Left forelimb (tissue), 1 donor: ENCODE measurements at places on chromosomes 12 and 14.

DNA sequence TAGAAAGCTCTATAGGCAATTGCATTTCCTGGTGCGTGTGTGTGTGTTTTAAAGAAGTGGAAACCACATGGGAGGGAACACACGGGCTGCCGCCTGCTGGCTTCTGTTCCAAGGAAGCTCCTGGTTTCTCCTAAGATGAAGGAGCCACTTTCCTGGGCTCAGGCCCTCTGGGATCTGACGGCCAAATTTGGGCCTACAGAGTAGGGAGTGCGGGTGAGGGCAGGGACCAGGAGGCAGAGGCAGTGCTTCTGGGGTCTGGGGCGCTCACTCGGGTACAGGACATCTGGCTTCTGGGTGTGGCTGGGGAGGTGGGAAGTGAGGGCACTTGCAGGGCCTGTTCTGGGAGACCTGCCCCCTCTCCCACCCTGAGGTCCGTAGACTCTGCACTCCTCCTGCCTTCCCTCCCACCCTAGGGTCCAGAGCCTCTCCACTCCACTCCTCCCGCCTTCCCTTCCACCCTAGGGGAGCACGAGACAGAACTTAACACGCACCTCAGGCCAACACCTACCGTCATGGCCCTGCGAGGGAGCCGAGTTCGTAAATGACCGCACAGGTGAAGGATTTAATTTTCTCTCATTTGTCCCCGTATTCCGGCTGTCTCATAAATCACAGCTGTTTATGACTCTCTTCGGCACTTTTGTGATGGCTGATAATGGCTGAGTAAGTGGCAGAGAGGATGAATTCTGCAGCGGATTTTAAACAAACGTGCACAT, 127.7 kb downstream of the KIF26A start:
- peak; percentile 42 for DNase-seq

DNA sequence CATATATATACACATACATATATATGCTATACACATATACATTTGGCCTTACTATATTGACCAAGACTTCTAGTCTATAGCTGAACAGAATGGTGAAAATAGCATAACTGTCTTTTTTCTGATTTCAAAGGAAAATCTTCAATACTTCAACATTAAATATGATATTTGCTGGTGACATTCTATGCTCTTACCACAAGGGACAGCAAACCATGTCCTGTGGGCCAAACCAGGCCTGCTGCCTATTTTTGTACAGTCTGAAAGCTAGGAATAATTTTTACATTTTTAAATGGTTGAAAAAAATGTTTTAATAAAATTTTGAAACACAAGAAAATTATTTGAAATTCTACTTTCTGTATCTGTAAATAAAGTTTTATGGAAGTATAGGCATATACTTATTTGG, 63.6 kb downstream of the EML5 start:
- no peak for DNase-seq

DNA sequence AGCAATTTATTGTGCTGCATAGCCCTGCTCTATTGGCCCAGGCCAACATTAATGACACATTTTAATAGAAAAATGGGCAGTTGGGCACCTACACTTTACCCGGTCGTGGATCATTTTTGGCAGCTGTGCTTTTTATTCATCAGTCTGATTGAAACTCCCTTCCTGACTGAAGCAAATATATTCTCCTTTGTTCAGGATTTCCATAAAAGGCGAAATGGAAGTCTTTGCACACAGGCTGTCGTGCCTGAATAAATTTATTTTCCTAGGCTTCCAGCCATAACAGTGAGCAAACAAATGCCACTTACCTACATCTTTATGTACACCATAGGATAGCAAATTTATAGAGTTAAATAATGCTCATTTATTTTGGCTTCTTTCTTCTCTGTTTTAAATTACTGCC, 480.7 kb upstream of the DCN start:
- DNase-seq, result no peak

DNA sequence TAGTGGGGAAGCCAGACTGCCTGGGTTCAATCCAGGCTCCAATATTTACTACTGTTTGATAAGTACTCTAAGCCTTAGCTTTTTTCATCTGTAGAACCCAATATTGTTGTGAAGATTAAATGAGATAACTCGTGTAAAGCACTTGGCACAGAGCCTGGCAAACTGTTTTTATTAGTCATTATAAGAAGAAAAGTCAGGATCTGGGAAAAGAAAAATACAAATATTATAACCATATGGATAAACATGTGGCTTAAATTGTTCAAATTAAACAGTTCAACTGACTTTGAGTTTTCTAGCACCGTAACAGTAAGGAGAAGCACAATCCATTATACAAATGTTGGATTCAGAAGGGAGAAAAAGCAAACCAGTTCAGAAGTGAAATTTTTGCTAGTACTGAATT, 22.0 kb upstream of the CDK17 start:
- no peak for DNase-seq

DNA sequence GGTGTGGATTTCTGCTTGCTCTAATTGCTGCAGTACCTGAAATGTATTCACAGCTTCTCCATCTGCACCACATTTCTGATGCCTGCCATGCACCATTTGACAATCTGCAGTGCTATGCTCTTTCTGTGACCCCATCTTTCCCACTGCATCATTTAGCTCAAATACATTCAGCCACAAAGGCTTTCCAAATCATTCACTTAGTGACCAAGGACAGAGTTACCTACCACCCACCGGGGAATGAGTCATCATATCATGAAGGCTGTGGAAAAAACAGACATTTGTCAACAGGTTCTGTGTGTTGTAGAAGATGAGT, 465.5 kb upstream of the ATP2B1 start:
- DNase-seq, result no peak
